ENCODE measurements at places on chromosomes 4 and X. TPM values are rescaled to one million over a fixed set of nuclear protein-coding genes. Genes with fewer than 3 reads are reported as not detected.
A peak's percentile ranks its signal among the peaks of the same experiment; 100 is the strongest.

PARM1 gene
- 1.3 TPM for total RNA-seq

DNA sequence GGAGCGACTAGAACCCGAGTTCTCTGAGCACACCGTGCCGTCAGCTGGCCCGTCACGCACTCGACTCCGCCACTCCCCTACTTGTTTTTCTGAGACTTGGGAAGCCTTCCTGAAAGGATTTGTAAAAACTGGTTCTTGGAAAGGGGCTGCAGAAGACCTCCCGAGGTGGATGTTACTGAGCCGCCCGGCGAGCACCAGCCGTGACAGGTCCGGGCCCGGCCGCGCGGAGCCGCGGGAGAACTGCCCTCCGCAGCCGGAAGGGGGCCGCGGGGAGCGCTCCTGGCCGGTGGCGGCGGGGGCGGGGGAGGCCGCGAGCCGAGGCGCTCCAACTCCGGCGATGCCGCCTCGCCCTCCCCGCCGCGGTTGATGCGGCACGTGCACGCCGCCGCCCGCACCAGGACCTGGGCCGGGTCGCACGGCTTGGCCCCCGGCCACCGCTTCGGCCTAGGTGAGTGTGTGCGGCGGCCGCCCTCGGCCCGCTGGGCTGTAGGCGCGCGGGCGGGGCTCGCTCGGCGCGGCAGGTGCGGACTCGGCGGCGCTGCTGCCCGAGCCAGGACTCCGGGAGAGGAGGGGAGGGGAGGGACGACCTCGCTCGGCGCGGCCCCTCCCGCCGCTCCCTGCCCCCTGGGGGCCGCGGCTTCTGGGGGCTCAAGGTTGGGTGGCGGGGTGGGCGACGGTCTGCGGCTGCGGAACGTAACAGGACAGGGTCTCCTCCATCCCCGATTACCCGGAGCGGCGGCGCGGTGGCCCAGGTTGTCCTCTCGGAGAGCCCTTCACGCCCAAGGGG, 1.7 kb downstream of the SPRY1 start:
- DNase-seq, result peak; percentile 78

- DNase-seq, result peak; percentile 54
Observed at GRCh38 chr4:159871141-159871540, 768.3 kb downstream of the RAPGEF2 start.

GRCh38 chrX:47563801-47564315, 2.9 kb downstream of the ARAF start:
- DNase-seq, result no peak

GRCh38 chr4:173917255-173917960, 366.1 kb downstream of the FBXO8 start:
- peak; percentile 22 for DNase-seq

DNA sequence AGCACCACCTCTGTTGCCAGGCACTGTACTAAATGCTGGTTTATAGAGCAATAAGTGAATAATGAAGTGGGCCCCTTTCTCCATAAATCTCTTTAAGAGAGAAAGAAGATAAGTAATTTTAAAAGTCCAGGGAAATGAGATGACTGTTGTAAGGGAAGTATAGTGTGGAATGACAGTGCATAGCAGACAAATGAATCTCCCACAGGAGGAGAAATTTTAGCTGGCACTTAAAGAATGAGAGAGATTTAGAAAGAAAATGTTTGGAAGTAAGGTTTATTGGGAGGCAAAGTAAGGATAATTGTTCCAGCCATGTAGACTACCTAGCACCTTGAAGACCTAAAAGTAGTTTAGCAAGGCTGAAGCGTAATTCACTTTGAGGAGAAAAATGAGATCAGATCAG, 1081.1 kb upstream of the PABPC4L start:
- DNase-seq, result no peak

DNA sequence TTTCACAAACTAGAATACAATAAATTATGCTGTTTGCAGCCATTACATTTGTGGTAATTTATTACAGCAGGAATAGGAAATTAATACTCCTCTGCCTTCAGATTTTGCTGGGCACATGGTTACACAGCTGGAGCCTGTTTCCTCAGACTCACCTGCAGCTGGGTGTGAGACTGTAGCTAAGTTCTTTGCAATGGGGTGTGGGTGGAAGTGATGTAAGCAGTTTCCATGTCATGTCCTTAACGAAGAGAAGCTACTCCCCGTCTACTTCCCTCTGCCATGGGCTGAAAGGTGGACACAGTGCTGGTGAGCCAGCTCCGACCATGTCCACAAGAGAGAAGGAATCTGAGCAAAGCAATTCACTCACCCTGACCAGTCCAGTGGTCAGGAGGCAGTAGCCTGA, 18.2 kb downstream of the SH3KBP1 start:
- DNase-seq, result no peak

- DNase-seq, result no peak
Observed at GRCh38 chr4:113285501-113285900, 236.0 kb downstream of the ANK2 start.

DNA sequence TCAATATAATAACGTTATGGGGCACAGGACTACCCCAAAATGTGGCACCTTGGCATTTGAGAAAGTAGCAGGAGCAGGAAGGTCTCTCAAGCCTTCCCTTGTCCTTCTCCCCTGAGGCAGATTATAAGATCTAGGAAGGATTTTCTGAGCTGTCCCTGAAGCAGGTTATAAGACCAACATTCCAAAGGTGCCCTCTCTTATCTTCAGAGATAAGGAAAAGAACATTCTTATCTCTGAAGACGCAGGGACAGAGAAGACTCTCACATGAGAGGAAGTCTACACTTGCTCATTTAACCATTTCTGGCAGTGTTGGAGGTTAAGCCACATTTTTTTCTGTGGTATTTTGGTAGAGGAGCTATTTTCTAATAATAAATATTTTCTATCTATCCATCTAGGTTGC, 437.9 kb upstream of the MAOA start:
- DNase-seq, result no peak

DBET gene
- not detected for total RNA-seq

- no peak for DNase-seq
Observed at GRCh38 chr4:188295899-188296298, 156.7 kb downstream of the TRIML1 start.

DNA sequence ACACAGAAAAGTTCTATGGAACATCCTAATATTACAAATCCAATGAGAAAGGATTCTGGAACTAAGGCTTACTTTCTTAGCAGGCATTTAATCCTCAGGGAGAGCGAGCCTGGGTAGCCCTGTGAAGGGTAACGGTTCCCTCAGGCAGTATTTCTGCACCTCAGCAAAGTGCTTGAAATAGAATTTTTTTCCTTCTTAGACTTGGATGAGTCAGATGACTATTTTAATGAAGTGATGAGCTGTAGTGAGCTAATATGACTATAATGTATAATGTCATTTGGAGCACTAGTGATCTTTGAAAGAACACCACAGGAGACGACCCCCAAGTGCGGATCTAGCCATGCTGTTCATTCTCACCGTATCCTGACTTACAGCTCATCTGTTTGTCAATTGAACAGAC, 493.0 kb upstream of the FAM241A start:
- DNase-seq, result peak; percentile 8

- DNase-seq, result no peak
Observed at GRCh38 chr4:7779432-7779768, 160.3 kb downstream of the AFAP1 start.

GRCh38 chr4:137861682-137862081, 329.4 kb upstream of the PCDH18 start:
- DNase-seq, result peak; percentile 40

GRCh38 chrX:20230406-20230805, 36.3 kb downstream of the RPS6KA3 start:
- DNase-seq, result no peak

GRCh38 chr4:189600718-189601435, 339.8 kb upstream of the FRG1 start:
- no peak for DNase-seq

DNA sequence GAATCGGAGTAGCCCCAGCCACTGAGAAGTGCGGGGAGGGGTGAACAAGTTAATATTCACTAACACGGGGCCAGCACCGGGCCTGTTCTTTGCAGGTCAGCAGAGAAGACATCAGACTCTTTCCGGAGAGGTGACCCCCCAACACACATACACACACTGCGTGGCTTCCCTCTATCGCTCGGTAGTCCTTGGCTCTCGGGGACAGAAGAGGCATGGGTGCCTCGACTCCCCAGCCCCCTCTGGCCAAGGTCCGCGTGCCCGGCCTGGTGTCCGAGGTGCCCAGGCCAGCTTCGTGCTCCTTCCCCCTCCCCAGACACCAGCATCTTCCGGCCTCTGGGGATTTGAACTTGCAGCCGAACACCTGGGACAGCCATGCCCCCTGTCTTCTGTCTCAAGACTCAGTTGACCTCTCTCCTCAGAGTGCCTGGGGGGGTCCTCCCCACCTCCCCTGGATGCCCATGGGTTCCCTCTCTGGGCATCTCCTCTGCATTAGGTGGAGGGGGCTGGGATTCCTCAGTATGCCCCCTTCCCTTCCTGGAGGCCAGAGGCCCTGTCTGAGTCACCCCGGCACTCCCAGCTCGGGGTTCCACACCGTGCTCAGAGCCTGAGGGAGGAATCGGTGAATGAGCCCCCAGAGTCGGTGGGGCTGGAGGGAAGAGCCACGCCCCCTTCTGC, 104.5 kb downstream of the SORCS2 start:
- DNase-seq, result no peak

DNA sequence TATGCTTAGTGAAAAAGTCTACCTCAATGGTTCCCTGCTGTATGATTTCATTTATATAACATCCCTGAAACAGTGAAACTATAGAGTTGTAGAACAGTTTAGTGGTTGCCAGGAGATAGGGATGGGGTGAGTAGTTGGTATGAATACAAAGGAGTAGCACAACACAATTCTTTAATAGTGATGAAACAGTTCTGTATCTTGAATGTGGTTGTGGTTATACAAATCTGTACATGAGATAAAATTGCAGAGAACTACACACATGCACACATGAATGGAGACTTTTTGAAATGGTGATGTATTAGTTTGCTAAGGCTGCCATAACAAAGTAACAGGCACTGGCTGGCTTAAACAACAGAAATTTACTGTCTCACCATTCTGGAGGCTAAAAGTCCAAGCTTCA, 677.1 kb downstream of the ADGRL3 start:
- DNase-seq, result no peak

DNA sequence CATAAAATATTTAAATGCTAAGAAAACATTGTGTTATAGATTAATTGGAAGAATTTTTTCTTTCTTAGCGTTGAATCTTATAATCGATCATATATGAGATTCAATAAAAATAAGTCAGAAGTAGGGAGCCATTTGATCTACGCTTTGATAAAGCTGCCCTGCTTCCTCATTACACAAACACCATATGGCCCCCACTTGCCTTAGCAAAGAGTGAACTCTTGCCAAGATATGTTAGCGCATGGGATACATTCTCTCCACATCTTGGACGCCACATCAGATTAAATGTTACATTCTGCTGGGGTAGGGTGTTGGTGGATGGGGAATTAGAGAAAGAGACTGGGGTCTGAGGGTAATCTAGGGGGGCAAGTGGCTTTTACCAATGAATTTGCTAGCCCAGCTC, 207.7 kb upstream of the MID1 start:
- DNase-seq, result no peak

- no peak for DNase-seq
Observed at GRCh38 chrX:148501386-148502066, 1.1 kb downstream of the AFF2 start.

DNA sequence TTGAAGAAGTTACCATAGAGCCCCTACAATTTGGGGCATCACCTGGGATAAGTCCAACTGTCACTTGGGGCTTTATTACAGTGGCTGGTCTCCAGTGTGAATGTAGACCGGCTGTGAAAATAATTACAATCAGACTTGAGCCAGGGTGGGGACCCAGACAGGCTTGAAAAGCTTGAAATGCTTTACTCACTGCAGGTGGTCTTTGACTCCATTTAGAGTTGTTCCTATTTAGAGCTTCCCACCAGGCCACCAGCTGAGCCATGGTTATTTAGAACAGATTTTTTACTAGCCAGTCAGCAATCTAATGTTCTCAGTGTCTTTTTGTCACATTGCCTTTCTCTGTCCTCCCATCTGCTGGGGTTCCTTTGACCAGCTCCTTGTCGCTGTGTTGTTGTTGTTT, 5.7 kb downstream of the ARHGAP10 start:
- no peak for DNase-seq

NWD2 gene
- not detected for total RNA-seq

- peak; percentile 75 for DNase-seq
Observed at GRCh38 chr4:107183155-107183774, 147.2 kb upstream of the DKK2 start.

GRCh38 chrX:29542152-29542551, 673.2 kb upstream of the MAGEB2 start:
- no peak for DNase-seq

SPOCK3 gene
- not detected for total RNA-seq

THOC2 gene
- total RNA-seq, result 49.5 TPM

DNA sequence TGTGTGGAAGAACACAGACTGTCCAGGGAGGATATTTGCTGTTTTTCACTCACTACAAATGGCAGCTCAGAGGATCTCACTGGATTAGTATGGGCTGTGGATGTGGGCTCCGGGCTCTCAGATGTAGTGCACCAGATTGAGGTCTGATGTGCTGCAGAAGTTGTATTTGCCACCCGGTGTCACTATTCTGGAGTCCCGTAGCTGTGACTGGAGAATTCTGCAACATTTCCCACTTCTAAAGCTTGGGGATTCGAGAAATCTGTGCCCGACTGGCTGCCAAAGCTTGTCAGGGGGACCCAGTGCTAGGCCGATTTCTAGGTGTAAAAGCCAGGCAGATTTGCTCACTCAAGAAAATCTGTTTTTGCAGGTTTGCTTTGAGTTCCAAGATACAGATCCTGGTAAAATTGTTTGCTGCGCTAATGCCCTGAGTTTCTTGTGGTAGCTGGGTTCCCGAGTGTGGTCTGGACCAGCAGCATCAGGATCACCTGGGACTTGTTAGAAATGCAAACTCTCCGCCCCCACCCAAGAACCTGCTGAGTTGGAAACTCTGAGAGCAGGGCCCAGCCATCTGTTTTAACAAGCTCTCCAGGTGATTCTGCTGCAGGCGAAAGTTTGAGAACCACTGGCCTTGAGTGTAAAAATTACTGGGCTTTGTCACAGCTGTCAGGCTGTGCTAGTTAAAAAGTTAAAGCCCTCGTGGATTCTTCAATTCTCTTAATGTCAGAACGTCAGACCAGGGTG, 18.1 kb downstream of the KIT start:
- no peak for DNase-seq

FRAS1 gene
- total RNA-seq, result 21.0 TPM

- DNase-seq, result no peak
Observed at GRCh38 chr4:172253409-172253808, 440.2 kb downstream of the GALNTL6 start.

- DNase-seq, result peak; percentile 85
Observed at GRCh38 chrX:370963-371745, 15.6 kb downstream of the PPP2R3B start.

GRCh38 chr4:165507381-165507780, 128.6 kb downstream of the CPE start:
- no peak for DNase-seq

FAM200B gene
- 27.8 TPM for total RNA-seq

GRCh38 chrX:54473993-54474859, 21.8 kb downstream of the FGD1 start:
- DNase-seq, result no peak

PABPC4L gene
- 2.3 TPM for total RNA-seq

Measured in myocyte (in vitro differentiated cells).